ENCODE measurements at places on chromosomes 4 and X.

DNA sequence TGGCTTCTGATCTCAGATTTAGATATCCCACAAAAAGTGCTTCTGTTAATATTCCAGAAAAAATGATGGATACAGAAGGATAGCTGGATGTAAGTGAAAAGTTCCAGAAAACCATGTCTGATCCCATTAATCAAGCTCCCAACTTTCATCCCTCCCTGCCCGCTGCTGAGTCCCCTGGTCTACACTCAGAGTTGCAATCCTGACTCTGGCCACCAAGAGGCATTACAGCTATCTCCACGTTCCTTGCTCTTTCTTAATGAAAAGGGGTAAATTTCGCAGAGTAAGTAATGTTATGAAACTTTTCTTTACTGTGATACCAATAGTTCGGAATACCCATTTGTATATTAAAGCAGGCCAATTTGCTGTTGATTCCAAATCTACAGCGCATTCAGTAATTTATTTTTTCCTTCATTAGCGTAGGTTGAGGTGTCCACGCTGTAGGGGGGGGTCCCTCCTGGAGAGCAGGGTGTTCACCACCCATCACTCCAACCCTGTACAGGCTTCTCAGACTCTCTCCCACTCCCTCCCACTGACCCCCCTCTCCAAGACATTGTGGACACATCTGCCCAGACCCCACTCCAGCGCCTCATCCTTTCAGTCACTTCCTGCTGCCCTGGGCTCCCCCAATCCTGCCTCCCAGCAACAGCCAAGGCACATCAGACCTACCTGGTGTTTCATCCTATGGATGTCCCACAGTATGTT is 55.1 kb downstream of the RAB40A start:
- DNase-seq = peak; percentile 8

DNA sequence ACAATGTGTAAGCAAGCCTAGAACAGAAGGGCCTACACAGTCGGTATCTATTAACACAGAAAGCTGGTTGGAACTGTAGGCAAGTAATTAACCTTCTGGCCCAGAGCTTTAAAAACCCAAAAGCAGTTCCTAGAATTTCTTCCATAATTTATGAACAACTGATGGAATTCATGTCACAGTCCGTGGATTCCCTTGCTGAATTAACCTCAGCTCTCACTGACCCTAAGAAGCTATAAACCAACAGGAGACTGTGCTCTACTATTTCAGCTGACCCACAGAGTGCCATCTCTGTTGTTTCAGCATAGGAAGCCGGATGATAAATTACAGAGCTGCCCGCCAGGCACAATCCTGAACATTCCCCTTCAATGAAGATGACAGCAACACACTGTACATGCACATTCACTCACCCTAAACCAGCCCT is 157.3 kb downstream of the PRDM5 start:
- DNase-seq = no peak

GRCh38 chr4:107292979-107293378 is 256.9 kb upstream of the DKK2 start:
- no peak for DNase-seq

DNA sequence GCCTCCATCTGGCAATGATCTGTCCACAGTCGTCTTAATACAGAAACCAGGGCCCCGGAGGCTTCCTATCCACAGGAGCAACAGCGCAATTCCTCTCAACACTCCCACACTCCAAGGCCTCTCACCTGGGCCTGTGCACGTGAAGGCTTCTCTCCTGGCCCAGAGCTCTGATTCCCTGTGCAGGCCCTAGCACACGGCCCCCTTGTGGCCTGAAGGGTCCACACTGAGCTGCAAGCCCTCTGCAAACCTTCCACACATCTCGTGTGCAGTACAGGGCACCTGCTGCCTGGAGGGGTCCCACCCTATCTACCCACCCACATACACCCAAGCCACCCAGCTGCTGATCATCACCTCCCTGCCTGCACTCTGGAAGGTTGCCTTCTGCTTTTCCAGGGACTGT is 150.1 kb upstream of the NUDT10 start:
- no peak for DNase-seq

GRCh38 chr4:61549336-61549735 is 349.2 kb downstream of the ADGRL3 start:
- DNase-seq = no peak

DNA sequence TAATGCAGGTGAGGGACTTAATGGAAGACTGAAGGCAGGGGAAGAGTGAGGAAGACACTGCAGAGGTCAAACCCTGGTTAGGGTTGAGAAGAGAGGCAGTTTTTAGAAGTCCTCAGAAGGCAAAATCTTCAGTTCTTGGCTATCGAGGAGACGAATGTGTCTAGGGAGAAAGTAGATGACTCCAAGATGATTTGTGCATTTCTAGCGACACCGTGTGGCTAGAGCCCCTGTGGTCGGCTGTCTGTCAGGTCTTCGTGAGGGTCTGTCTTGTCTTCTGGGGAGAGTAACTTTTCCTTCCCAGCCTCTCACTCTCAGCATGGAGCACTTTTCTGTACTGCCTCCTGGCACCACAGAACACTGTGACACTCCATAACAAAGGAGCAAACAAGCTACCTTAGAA is 458.1 kb downstream of the STIM2 start:
- DNase-seq = peak; percentile 35

- DNase-seq = no peak
Observed at GRCh38 chr4:25182937-25183336, 22.7 kb upstream of the SEPSECS start.

GRCh38 chr4:180810581-180810980 is 1432.6 kb upstream of the TENM3 start:
- no peak for DNase-seq

DNA sequence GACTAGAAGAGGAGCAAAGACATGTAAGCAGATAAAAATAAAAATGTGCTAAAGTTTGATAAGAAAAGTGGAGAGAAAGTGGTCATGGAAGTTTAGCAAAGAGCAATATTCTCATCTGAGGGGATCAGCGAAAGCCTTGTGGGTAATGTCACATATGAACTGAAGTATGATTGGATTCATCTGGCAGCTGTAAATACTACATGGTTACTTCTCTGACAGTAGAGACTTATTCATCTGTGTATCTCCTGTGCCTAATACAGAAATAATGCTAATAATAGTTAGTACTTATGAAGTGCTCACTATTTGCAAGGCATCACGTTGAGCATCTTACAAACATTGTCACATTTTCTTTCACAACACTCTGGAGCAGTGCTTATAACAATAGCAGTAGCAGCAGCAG is 8.9 kb upstream of the IGSF1 start:
- no peak for DNase-seq

DNA sequence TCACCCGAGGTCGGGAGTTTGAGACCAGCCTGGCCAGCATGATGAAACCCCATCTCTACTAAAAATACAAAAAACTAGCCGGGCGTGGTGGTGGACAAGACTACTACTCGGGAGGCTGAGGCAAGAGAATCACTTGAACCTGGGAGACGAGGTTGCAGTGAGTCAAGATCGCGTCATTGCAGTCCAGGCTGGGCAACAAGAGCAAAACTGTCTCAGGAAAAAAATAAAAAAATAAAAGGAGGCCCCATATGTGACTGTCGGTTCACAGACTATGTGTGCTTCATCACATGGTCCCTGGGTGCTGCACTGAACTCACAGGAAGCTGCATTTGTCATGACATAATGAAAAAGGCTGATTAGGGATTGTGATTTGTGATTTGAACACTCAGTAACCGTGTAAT is 6.4 kb downstream of the TRIML1 start:
- no peak for DNase-seq

DNA sequence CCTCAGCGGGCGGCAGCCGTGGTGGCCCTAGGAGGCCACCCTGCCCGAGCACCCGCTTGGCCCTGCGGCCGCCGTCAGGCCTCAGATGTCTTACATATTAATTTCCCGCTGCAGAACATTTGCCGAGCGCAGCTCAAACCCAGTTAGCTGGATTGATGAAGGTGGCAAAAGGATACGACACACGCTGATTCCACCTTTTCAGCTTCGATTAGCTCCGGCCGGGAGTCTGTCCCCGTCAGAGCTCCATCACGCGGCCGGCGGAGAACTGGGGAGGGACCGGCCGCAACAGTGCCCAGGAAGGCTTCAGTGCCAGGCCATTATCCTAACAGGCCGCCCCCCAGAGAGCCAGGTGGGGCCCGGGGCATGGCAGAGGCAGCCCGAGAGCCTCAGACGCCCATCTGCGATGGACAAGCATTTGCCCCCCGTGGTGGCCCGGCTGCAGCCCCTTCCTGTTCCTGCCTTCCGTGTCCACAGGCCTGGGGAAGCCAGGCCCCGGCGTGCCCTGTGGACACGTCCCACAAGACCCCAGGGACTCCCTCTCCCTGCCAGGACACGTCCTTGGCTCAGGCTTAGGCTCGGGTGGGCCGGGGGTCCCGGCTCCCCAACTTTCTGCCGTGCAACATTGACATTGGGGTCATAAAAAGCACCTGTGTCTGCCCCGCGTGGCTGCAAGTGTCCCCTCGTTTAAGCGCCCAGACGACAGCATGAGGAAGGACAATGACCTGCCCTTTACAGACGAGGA is 133.8 kb upstream of the NKX1-1 start:
- DNase-seq = no peak

DNA sequence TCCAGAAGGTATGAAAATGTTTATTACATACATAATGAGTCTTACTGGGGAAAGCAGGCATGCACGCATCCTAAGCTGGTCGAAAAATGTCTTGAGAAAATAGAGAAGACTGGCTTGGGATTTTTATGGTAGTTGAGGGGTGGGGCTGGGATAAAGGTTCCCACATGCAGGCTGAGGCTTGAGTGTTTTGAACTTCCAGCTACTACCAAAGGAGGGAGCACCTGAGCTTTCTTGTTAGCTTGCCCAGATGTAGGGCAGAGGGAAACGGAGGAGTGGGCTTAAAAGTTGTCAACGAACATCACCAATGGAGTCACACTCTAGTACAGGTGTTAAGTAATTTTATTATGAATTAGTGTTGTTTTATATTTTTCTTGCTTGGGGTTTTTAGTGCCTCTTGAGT is 39.6 kb upstream of the SRPX start:
- peak; percentile 23 for DNase-seq

DNA sequence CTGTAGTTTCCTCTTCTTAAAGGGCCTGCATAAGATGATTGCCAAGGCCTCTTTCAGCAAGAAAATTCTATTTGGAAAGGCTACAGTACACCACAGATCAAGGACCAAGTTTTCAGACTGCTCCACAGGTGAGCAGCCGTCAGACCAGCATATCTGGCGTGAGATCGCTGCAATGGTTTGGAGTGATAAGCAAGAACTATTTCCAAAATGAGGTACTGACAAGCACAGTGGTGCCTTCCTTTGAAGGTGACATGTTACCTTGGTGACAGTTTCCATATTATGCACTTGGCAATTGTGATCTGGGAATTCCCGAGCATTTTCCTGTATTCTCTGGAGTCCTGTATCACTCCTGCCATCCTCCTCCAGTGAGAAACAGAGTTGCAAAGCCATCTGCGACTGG is 7.3 kb upstream of the TMEM150C start:
- DNase-seq = no peak

DNA sequence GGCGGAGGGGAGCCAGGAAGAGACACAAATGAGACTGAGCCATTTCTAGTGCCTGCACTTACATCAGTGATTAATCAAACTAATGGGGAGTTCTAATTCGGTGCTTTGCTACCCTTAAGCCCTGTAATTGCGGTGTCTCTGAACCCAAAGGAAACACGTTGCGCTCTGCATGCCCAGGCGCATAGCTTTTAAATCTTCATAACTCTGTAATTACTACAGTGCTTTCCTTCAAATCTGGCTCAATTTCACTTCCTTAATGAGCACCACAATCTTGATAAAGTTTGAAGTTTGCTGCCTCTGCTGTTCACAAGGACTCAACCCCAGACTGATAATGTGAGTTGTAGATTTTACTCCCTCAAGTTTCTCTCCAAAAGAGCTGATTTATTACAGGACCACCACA is 5.7 kb upstream of the NHS start:
- no peak for DNase-seq

- no peak for DNase-seq
Observed at GRCh38 chr4:20464381-20464780, 212.7 kb downstream of the SLIT2 start.

GRCh38 chr4:105191621-105192210 is 45.0 kb downstream of the TET2 start:
- no peak for DNase-seq

DNA sequence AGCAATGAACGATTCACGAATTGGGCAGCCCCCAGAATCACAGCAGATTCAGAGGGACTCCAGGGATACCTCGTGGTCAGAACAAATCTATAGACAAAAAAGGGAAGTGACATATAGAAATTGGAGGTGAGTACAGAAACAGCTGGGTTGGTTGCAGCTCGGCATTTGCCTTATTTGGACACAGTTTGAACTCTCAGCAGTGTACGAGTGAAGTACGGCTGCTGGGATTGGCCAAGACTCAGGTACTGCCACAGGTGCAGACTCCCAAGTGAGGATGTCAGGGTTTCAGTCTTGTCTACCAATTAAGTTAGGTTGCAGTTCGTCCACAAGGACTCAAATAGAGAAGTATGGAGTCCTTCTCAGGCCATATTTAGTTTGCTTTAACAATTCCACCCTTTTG is 28.2 kb downstream of the HTT-AS start:
- DNase-seq = no peak

- no peak for DNase-seq
Observed at GRCh38 chr4:73451404-73451803, 15.4 kb downstream of the AFP start.

DNA sequence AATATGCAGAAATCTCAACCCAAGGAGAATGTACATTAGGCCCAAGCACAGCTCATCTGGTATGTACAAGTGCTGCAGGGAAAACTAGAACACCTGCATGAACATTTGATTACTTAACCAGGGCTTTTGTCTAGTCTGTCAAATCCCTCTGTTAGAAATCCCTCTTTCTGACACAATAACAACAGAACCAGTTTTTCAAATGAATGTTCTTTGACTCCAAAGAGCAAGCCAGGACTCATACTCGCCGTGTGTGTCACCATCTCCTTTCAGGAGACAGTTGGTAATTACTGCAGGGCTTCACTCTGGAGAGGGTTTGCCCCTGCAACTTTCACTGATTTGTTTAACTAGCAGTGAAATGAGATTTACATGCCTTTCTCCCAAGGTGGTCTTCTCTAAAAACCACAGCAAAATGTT is 143.0 kb upstream of the FAM241A start:
- DNase-seq = no peak

GRCh38 chrX:125398959-125399440 is 79.3 kb downstream of the TEX13C start:
- no peak for DNase-seq

- no peak for DNase-seq
Observed at GRCh38 chr4:108322497-108322896, 153.8 kb upstream of the LEF1 start.
